ENCODE measurements at places on chromosomes 3 and 15.
A peak's percentile ranks its signal among the peaks of the same experiment; 100 is the strongest.

GRCh38 chr3:118688396-118688884 is 346.2 kb downstream of the IGSF11 start:
- no peak for DNase-seq

DNA sequence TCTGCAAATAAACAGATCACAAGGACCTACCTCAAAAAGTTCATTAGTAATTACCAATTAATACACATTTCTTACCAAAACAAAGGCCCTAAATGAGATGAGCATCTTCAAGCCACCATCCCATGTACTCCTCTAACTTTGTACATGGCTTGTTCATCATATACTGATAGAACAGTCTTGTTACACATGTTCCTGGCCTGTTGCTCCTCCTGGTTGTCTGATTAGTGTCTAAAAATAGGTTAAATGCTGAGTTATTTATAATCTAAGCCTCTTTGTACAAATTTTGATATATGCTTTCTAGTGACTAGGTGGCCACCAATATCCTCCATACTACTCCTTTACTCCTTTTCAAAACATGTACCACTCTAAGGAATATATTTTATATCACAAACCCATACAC is 25.0 kb downstream of the TBC1D5 start:
- DNase-seq, result no peak

- no peak for DNase-seq
Observed at GRCh38 chr15:94370936-94371285, 139.6 kb downstream of the MCTP2 start.

DNA sequence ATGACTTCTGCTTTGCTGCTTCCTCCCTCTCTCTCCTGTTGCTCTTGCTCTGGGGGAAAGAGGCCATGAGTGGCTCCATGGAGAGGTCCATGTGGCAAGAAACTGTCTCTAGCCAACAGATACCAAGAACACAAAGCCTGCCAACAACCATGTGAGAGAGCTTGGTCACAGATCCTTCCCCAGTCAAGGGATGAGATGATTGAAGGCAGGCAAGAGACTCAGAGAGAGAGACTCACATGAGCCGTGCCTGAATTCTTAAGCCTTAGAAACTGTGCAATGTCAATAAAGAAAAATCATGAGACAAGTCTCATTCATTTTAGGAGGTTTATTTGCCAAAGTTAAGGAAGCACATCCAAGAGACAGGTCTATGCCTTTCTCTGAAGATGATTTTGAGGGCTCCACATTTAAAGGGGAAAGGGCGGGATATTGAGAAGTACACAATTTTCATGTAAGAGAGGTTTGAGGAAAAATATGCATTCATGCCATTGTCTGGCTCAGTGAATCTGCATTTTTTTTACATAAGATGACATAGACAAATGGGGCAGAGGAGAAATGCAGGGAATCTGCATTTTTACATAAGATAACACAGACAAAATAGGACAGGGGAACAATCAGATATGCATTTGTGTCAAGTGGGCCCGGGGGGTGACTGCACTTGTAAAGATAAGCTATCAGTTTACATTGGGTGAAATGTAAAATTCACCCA is 59.5 kb upstream of the SUCLG2 start:
- no peak for DNase-seq

DNA sequence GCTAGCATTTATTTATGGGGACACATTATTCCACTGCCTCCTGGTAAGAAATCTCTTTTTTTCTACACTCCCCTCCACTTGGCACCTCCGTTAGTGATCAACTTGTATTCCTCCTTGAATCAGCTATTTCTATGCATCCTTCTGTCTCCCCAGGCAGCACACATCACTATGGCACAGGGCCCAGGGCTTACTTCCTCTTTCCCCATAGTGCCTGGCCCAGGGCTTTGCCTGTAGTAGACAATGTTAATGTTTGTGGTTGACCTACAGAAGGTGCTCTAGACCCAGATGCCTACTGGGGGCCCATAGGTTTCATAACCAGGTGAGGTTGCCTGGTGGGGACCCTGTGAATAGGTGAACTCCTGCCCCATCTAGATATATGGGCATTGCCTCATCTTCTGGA is 44.9 kb downstream of the EPHB1 start:
- peak; percentile 13 for DNase-seq

- no peak for DNase-seq
Observed at GRCh38 chr3:32961189-32961715, 9.8 kb downstream of the CCR4 start.

DNA sequence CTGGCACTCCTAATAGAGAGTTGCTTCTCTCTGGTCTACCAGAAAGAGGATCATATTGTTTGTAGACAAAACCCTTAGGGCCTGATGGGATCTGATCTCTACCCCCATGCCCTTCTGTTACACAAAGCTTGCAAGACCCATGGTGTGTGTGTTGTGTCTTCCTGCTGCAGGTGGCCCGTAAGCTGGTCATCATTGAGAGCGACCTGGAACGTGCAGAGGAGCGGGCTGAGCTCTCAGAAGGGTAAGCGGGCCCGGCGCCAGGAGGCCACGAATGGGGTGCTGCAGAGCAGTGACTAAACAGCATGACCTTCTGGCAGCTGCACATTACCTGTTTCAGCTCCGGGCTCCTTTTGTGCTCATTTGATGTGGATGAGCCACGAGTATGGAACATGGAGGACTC is 18.2 kb downstream of the TPM1 start:
- no peak for DNase-seq

DNA sequence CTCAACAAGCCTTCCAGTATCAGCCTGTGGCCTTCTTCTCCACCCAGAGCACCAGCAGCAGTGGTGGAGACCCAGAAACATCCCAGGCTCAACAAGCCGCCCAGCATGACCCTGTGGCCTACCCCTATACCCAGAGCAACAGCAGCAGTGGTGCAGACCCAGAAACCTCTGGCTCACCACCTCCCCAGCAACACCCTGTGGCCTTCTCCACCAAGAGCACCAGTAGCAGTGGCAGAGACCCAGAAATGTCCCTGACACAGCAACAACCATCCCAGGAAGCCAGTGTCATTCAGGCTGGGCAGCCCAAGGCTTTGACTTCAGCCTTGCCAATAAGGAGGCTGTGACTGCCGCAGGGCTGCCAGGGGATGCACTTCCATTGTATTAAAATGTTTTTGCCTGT is 16.3 kb upstream of the EMC3 start:
- no peak for DNase-seq

DNA sequence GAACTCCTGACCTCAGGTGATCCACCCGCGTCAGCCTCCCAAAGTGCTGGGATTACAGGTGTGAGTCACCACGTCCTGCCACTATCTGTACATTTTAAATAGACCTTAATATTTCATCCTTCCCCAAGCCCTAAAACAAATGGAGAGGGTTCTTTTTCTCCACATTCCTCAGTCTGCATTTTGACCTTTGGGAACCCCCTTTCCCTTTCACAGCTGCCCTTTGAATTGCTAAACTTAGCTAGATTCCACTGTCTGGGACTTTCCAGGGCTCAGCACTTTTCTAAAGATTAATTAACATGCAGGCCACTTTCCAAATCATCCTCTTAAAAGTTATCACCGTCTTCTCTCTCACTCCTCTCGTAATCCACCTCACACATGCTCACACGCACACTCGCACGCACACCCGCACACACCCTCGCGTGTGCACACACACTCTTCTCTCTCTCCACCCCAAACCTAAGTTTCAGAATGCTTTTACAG is 124.2 kb downstream of the TMCO5A start:
- DNase-seq, result no peak

- DNase-seq, result no peak
Observed at GRCh38 chr3:72692990-72693389, 155.3 kb downstream of the SHQ1 start.

DNA sequence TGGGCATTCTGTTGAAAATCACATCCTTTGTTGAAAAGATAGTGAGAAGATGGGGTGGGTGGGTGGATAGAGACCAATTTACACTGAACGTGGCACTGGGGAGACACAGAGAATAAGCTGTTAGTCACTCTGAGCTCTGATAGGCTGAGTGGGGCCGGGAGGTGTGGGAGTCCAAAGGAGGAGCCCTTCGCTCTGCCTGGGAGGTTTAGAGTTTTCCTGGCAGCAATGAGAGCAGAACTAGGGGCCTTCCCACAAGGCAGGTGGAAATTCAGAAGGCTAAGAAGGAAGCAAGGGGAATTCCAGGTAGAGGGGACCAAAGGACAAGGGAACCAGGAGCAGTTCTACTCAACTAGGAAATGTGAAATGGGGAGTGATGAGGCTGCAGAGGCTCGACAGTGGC is 272.7 kb downstream of the RPLP1 start:
- DNase-seq, result no peak

GRCh38 chr3:53525765-53526703 is 31.6 kb downstream of the CACNA1D start:
- no peak for DNase-seq

- DNase-seq, result no peak
Observed at GRCh38 chr15:93477188-93477587, 388.2 kb upstream of the RGMA start.

DNA sequence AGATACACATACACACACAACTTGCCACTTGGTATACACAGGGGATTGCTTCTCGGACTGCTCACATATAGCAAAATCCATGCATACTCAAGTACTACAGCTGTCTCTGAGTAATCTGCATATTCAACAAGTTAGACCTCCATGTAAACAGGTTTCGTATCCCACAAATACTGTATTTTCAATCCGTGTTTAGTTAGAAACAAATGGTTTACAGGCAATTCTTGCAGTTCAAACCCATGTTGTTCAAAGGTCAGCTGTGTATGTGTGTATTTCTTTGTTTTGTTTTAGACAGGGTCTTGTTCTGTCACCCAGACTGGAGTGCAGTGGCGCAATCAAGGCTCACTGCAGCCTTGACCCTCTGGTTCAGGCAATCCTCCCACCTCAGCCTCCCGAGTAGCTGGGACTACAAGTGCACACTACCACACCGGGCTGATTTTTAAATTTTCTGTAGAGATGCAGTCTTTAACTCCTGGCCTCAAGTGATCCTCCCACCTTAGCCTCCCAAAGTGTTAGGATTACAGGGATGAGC is 248.8 kb downstream of the PCCB start:
- no peak for DNase-seq
